ENCODE measurements at places on chromosomes 11 and 22.
A peak's percentile ranks its signal among the peaks of the same experiment; 100 is the strongest.

DNA sequence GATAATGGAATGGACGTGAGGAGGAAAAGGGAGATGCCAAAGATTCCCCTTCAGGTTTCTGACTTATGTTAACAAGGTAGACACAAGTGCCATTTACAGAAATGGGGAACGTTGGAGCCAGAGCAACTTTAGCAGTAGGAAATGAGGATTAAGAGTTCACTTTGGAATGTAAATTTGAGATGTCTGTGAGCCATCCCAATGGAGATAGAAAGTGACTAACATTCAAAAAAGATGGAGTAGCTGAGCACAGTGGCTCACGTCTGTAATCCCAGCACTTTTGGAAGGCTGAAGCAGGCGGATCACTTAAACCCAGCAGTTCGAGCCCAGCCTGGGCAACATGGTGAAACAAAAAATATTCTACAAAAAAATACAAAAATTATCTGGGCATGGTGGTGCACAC, 19.9 kb downstream of the MRTFA start:
- DNase-seq = no peak

DNA sequence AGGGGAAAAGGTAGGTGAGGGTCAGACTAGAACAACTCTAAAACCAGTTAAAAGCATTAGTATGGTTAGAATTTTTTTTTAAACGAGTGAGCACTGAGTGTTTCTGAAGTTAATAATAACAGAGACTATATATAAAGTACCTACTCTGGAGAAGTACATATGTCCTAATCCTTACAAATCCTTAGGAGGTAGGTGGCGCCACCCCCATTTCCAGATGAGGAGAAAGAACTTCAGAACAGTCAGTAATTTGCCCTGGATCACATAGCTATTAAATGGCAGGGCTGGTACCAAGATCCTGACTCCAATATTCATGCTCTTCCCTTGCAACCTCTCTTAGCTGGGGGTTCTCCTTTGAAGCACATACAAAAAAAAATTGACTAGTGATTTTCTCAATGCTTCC, 80.5 kb downstream of the CLPB start:
- no peak for DNase-seq

DNA sequence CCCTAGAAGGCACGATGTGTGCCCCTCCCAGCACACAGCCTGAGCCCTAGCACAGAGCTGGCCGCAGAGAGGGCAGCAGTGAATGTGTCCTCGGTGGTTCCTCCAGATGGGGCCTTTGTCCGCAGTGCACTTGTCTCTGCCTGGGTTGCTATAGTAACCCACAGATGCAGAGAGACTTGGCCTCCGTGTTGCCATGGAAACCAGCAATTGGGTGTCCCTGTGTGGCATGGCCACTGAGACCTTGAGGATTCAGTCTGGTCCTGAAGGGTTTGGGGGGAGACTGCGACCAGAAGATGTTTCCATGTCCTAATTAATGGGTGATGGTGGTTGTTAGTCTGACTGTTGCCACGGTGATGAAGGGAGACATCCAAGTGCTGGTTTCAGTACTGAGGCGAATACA, 42.6 kb upstream of the TUB start:
- DNase-seq = no peak

GRCh38 chr11:28606930-28607329, 498.7 kb downstream of the METTL15 start:
- DNase-seq = no peak

GRCh38 chr11:134761386-134761785, 349.3 kb upstream of the B3GAT1 start:
- no peak for DNase-seq

GRCh38 chr11:46846510-46846830, 390 bp upstream of the CKAP5 start:
- DNase-seq = no peak

GRCh38 chr11:76770642-76771445, 12.3 kb upstream of the TSKU start:
- DNase-seq = peak; percentile 94

- DNase-seq = no peak
Measured at GRCh38 chr11:71940561-71941219, 11.8 kb downstream of the RNF121 start.

DNA sequence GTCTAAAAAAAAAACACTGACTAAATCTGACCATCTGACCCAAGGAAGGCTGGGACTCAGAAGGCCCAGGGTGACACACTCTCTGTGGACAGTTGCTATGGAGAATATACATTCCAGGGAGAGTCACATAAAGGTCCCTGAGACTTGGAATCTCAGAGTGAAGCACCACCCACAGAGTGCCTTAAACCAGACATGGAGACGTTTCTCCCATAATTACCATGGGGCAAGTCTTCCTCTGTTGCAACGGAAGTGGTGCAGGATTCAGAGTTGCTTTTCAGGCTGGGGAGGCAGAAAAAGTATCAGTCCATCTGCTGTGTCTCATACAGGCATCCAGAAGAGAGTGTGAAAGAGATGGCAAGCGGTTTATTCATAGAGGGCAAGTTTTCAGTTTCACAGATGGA, 58.7 kb upstream of the SLN start:
- peak; percentile 93 for DNase-seq

GRCh38 chr22:30089655-30089974, 9.4 kb downstream of the HORMAD2 start:
- DNase-seq = no peak

DNA sequence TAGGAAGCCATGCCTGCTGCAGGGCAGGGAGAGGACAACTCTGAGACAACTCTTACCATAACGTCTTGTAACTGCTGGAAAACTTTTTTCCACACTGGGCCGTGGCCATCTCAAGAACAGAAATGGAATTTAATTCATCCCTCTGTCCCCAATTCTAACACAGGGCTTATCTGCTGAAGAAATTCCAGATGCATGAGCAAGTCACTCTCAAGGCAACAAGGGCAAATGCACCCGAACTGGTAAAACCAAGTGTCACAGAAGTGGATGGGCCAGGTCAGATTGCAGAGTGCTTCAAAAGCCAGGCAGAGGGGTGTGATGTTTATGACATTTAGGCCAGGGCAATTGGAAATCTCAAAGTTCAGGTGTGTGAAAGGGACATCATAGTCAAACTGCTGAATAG, 7.4 kb downstream of the SMPD1 start:
- peak; percentile 28 for DNase-seq

DNA sequence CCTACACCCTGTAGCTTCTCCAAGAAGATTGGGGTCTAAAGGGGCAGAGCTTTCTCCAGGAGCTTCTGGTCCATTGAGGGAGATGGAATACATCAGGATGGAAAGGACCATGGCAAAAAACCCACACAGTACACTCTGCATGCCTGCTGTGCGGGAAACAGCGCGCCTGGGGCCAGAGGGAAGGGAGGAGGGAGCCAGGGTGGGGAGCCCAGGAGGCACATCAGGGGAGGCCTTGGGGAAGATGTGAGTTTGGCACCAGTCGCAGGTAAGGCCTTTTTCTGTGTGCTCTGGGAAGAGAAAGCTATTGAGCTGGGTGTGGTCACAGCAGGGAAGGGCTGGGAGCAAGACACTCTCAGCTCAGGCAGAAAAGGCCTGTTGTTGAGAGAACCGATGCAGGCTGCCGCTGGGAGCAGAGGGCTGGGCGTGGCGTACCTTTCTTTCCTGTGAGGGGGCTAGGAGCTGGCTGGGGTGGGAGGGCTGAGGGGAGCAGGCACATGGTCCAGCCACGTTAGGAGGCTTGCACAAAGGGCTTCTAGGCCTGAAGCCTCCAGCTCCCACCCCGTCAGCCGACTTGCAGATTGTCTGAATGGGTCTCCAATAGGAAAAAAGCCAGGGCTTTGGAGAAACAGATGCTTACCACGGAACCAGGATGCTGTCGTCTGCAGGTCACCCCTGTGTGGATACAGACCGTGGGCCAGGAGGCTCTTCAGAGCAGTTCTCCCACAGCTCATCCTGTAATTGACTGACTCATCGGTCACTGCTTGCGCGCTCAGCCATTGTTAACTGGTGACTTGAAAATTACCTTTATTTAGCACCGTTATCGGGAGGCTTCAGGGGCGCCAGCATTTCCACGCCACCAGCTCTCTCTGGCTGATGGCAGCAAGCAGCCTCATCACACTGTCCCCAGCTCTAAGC, 237.3 kb downstream of the ST3GAL4 start:
- no peak for DNase-seq

DNA sequence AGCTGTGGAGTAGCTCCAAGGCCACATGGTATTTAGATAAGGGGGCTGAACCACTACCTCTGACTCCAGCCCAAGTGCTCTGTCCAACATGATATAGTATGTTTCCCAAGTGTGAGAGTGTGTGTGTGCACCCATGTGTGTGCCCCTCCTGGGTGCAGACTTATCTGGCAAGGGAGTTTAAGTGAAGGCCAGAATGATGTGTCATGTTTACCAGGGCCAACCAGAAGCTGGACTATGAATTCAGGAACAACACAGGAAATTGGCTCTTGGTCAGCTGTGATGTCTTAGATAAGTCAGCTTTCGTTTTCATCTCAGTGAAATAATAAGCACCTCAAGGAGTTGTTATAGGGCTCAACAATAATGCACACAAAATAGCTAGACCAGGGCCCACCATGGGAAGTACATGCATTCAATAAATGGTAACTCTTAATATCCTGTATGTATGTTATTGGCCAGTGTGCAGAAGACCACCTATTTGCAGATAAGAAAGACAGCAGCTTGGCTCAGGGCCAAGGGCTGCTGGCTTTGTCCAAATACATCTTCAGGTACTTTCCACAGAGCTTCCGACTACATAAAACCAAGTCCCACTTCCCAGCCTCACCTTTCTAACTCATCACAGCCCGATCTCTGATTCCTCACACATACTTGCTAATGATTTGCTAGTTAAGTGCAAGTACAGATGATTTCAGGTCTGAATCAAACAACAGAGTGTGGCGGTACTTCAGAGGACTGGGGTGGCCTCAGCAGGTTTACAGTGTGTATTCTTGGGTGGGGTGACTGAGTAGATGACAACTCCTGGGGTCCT, 120.9 kb downstream of the ME3 start:
- peak; percentile 89 for DNase-seq

GRCh38 chr11:120432056-120433018, 79.2 kb upstream of the GRIK4 start:
- DNase-seq = peak; percentile 99

DNA sequence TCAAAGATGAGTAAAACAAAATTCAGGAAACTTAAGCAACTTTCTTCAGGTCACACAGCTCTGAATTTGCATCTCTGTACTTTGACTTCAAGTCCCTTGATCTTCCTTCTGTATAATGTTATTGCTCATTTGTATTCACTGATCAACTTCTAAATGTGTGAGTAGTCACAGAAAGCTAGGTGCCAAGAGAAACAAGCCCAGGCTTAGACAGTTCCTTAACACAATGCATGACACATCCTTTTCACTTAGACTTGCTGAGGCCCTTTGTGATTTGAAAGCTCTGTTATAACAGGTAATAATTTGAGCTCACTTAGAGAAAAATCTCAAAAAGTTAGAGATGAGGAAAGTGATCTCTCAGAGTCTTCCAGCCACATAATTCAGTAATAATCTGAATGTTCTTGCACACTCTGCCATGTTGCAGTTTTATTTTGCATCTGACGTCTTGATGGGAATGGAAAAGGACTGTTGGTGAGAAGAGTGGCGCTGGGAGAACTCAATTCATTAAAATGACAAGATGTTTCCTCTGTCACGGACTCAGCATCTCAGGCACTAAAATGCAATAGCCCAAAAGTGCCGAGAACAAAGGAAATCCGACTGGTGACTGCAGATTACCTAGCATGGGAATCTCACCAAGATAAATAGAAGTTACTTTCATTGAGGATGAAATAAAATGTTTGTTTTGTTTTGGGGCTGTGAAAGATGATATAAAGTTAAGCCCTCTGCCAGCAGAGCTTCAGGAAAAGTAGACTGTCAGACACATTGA, 665.3 kb downstream of the OPCML start:
- DNase-seq = no peak

DNA sequence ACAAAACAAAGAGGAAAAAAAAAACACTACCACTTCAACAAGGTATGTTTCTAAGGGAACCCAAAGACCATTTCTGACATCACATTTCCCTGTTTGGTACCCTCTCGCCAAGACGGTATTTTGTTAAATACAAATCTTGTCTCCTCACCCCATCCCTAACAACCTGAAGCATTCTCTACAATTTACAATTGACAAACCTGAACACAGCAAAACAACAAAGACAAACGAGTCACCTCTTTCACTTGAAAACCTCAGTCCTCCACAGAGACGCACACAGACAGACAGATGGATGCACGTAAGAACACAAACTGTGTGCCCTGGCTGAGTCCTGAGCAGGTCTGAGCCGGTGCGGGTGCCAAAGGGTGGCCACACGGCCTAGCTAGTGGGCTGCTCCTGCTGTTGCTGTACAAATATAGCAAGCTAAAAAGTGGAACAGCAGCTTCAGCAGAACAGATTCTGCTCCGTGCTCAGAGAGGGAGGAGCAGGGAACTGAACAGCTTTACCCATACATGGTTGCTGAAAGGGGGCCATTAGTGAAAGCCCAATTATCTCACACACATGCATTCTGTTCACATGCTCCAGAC, 28.5 kb downstream of the CELF1 start:
- DNase-seq = no peak

DNA sequence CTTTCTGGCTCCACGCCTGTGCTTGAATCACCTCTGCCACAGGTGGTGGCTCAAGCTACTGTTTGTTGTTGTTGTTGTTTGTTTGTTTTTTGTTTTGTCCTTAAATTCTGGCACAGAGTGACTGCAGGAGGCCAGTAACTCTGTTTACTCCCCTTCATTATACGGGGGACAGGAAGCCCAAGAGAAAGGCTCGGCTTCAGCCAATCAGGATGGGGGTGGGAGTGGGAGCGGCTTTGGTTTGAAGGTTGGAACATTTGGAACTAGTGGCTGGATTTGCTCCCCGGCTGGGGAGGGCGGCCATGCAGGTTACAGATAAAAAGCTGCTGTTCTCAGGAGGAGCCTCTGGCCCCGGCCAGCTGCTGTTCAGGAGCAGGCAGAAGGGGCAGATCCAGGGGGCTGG, 19.7 kb upstream of the CABP2 start:
- DNase-seq = no peak

GRCh38 chr11:103906291-103906867, 130.1 kb upstream of the DDI1 start:
- DNase-seq = no peak

DNA sequence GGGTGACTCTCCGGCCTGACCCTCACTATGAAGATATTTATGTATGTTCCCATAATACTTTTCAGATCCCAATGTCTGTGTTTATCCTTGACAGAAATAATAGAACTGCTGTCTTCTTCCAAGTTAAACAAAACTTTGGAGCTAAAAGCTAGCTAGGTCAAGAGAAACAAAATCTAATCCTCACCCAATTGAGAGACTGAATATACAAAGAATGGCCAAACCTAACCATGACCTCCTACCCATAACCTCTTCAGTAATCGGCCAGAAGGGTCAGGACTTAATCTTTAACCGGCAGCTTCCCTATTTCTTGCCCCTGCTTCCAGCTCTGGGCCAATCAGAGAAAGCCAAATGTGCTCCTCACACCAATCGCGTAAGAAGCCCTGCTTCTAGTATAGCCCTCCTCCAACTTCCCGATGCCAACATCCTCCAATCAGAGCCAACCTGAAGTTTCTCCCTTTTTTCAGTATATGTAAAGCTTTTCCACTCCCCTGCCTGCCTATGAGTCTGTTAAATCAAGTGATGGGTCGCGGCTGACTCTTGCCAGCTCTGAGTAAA, 1.7 kb upstream of the DDX6 start:
- DNase-seq = peak; percentile 66

Data from HFFc6 (cell line).